ENCODE measurements at places on chromosomes 16 and 17.

GRCh38 chr17:50767030-50767429, 288 bp downstream of the ANKRD40CL start:
- no peak for DNase-seq

GRCh38 chr17:652314-652713, 62.3 kb downstream of the VPS53 start:
- no peak for DNase-seq

DNA sequence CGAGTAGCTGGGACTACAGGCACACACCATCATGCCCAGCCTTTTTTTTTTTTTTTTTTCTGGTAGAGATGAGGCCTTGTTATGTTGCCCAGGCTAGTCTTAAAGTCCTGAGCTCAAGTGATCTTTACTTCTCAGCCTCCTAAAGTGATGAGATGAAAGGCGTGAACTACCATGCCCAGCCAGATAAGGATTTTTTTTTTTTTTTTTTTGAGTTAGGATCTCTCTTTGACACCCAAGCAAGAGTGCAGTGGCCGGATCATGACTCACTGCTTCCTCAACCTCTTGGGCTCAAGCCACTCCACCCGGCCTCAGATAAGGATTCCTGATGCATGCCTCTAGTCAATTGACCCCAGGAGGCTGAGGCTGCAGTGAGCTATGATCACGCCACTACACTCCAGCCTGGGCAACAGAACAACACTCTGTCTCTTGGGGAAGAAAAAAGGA, 11.2 kb upstream of the PLEKHG4 start:
- no peak for DNase-seq

DNA sequence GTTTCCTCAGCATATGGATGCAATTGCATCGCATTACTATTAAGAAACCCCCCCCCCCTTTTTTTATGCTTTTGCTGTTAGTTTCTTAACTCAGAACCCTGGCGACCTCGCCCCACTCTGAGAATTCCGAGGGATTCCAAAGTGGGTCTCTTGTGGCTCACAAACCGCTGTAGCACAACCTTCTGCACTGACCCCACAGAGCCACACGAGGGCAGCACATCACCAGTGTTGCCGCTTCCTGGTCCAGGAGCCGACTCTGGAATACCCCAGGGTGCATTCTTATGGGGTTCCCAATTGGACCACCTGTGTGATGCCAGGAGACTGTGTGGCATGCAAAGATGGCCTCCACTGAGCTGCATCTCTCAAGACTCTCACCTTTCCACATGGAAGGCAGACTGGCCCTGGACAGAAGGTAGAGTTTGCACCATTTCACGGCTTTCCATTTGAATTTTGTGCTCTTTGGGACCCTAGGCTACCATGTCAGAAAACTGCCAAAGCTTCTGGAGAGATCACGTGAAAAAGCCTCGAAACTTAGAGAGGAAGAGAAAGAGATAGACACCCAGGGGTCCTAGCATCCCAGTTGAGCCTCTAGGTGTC, 432.7 kb upstream of the ASIC2 start:
- DNase-seq: peak; percentile 30

- DNase-seq: no peak
Measured at GRCh38 chr16:53378138-53378537, 56.1 kb upstream of the RBL2 start.

DNA sequence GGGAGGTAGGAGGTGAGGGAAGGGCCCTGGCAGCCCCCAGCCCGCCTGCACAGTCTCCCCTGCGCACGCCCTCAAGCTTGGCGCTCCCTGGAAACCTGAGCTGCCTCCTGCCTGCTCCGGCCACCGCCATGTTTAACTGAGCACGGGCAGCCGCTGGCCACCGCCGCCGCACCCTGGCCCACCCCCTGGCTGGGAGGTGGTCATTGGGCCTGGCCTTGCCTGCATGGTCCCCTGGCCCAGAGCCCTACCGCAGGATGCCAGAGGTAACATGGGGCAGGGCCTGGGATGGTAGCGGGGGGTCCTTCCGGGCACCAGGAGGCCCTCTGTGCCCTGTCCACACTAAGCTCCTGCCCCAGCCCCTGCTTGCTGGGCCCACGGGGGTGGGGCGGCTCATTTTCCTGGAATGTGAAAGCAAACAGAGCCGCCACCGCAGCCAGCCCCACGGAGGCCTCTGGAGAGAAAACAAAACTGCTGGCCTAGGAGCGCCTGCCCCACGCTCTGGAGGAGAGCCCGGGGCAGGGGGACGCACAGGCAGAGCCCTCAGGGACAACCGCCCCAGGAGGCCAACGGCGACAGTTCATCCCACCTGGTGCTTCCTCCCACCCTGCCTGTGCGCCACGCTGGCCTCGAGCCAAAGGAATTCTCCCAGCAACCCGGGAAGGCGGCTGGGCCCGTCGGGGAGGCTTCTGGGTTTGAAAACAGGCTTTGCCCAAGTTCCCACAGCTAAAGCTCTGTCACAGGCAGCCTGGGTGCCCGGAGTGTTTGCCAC, 8.9 kb downstream of the NHERF2 start:
- no peak for DNase-seq

- no peak for DNase-seq
Measured at GRCh38 chr17:32142857-32143526, 690 bp downstream of the RHOT1 start.

DNA sequence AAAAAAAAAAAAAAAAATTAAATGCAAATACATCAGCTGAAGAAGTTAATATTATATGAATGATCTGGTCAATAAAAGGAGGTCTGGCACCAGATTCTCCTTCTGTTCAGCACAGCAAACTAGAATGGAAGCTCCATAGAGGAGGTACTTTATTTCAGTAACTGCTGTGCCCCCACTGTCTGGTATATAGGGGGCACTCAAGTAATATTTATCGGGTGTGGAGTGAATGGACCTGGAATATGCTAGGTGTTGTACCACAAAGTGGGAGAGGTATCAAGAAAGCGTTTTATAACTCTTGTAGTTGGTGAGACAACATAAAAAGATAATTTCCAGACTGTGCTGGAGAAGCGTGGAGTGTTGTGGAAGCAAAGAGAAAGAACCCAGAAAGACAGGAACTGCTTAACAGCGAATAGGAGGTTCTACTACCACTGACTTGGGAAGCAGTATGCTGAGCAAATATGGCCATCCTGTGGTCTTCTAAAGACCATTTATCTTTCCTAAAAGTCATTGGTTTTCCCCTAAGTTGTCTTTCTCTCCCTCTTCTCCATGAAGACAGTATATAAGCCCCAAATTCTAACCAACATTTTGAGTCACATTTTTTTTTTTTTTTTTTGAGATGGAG, 12.2 kb upstream of the PRKCA start:
- no peak for DNase-seq

- DNase-seq: no peak
Measured at GRCh38 chr17:19242926-19243325, 5.8 kb downstream of the EPN2 start.

GRCh38 chr16:57191056-57191571, 5.0 kb downstream of the RSPRY1 start:
- DNase-seq: no peak

DNA sequence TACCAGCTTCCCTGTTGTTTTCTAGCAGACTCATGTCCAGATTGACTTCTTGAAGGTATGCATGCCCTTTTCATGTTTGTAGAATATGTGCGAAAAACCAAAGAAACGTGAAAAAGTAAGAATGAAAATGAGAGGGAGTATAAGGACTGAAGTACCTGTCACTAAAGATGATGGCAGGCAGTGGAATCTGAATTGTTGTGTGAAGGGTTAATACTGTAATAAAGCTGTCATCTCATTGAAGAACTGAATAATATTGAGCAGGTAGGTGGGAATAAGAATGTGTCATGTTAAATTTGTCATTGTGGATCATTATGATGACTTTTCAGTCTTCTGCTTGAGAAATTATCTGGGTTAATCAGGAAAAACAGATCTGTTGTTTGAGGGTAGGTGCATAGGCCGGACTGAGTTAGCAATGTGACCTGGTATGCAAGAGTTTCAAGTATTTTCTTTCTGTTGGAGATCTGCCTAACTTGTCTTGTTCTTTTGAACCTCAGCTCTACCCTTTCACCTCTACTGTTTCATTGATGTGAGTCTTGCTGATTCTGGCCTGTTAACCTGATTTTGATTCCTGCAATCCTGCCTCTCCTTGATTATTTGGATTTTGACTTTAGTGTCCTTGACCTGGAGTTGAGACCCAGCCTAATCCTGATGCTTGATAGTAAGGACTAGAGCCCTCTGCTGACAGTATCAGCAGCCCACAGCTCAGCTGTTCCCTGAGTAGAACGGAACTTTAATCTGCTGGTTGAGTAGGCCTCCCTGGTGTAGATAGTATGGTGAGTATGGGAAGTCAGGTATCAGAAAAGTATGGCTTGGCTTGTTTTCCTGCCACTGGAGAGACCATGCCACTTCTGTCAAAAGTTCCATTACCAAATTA, 64.6 kb downstream of the MAP2K4 start:
- no peak for DNase-seq

DNA sequence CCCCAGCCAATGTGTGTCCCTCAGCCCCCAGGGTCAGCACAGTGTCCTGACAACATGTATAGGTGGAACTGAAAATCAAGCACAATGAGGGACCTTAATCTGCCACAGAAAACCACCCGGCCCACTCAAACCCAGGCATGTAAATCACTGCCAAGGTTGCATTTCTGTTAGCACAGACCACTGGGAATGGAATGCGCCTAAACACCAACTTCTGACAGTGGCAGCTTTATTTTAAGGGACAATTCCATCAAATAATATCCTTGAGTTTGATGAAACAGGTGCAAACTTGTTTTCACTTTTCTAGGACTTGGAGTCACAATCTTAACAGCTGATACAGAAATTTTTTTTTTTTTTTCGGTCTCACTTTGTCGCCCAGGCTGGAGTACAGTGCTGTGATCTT, 37.3 kb upstream of the MRPS23 start:
- no peak for DNase-seq

DNA sequence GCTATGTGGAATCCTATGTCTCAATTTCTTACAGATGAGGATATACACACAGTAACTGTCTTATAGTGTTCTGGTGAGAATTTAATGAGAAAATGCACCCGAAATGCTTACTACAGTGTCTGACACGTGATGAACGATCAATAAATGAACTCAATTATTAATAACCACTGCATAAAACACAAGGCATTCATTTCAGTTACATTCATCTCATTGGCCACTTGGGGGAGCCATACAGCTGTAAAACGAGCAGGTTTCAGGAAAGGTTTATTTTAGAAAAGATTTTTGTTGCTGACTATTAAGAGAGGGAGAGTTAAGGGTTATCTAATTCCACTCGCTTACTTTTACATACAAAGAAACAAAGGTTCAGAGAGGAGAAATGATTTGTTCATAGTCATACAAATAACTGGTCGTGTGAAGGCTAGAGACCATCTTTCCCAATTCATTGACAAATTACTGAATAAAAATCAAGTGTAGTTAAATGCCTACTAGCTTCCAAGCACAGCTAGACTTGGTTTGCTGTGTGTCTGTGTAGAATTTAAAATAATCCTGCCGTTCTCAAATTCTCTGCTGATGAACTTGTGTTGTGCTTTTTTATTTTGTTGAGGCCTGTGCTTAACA, 160.1 kb downstream of the MAP2K4 start:
- DNase-seq: no peak

DNA sequence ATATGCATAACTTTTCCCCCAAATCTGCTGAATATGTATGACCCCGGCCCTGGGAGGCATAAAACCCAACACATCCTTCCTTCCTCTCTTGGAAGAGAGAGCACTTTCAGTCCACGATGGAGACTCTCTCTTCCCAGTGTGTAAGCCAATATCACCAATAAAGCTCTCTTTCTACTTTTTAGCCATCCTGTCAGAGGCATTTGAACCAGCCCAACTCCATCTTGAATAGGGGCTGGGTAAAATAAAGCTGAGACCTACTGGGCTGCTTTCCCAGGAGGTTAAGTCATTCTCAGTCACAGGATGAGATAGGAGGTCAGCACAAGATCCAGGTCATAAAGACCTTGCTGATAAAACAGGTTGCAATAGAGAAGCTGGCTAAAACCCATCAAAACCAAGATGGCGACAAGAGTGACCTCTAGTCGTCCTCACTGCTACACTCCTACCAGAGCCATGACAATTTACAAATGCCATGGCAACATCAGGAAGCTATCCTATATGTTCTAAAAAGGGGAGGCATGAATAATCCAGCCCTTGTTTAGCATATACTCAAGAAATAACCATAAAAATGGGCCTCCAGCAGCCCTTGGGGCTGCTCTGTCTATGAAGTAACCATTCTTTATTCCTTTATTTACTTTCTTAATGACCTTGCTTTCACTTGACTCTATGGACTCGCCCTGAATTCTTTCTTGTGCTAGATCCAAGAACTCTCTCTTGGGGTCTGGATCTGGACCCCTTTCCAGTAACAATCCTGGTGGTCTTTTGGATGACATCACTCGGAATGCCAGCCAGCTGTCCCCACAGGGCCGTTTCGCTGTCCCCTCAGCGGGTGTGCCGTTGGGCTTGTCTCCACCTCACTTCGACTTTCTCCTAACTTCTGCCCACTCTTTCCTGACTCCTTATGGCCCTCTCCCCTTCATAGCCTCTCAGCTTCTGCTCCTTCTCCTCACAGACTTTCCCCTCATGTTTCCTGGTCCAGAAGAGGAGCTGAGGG, 53.4 kb upstream of the NKD1 start:
- DNase-seq: no peak

DNA sequence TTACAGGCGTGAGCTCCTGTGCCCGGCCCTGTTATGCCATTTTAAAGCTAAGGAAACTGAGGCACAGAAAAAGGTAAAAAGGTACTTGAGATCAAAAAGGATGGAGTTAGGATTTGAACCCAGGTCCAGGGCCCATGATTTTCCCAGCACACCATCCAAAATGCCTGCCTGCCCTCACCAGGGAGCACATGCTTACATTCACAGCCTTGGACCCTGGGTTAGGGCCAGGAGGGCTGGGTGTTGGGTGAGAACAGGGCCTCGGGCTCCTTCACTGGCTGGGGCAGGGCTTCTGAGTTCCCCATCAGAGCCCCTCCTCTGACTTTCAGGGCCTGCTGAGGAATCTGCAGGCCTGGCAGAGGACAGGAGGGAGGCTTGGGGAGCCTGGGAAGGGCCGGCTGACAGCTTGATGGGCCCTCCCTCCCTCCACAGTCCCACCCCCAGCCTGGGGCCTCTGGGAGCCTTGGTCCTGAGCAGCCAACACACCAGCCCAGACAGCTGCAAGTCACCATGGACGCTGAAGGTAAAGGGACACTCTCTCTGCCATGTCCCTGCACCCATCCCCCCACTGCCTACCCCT, at the start of gene QPRT:
QPRT (plus strand) TSS at position 490 of the 577 bp plus-strand sequence; CDS start at position 508, 18 bp downstream.
- DNase-seq: no peak

DNA sequence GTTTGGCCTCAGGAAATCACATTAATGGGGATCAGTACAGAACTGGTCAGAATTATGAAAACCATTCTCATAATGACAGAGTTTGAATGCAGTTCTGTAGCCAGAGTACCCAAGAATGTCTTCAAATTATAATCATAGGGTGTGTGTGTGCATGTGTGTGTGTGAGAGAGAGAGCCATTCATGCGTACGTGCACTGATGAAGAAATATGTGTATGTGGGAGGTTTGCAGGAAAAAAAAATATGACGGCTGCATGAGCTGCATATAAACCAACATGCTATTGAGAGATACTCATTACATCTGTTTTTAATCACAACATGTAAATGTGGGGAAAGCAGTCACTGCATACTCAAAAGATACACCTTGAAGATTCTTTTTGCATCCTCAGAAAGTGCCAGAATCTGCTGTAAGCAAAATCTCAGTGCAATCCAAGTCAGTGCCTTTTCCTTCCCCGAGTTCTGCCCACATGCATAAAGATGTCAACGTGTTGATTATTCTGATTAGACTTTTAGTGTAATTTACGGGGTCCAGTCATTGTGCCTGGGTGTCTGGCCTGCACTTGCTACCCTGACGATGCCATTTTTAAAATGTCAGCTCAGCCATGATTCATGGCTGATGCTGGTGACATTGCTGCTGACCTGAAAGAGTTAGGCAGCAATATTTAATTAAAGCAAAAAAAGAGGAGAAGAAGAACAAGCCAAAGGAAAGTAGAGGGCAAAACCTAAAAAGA, 378.7 kb upstream of the ZFHX3 start:
- no peak for DNase-seq
